Frontal cortex (tissue), 4 donors: ENCODE measurements at places on chromosomes 1 and 21. TPM values are rescaled to one million over a fixed set of nuclear protein-coding genes. Genes with fewer than 3 reads are reported as not detected.

DNA sequence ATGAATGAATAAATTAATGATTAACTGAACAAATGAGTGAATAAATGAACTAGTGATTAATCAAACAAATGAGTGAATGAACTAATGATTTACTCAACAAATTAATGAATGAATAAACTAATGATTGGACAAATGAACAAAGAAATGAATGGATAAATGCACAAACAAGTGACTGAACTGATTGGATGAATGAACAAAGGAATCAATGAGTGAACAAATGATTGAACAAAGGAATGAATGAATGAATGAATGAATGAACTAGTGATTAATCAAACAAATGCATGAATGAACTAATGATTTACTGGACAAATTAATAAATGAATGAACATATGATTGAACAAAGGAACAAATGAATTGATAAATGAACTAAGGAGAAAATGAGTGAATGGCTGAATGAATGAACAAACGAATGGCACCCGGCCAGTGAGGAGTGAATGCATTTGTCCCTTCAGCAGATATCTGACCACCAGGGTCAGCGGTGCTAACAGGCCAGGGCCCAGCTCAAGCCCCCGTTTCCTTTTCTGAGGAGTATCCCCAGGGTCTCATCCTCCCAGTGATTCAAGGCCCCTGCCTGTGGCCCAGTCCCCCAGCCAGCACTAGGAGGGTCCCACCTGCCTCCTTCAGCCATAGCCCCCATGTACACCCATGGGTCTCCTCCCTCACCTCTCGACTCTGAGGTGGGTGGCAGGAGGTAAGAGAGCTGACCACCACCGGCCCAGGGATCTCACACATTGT is 49.9 kb downstream of the WNT9A start:
- no peak for DNase-seq

GRCh38 chr1:39822146-39822545 is 33.5 kb upstream of the BMP8B start:
- no peak for DNase-seq

ZMYND12 gene
- not detected for total RNA-seq

HUNK gene
- total RNA-seq = 7.7 TPM

DNA sequence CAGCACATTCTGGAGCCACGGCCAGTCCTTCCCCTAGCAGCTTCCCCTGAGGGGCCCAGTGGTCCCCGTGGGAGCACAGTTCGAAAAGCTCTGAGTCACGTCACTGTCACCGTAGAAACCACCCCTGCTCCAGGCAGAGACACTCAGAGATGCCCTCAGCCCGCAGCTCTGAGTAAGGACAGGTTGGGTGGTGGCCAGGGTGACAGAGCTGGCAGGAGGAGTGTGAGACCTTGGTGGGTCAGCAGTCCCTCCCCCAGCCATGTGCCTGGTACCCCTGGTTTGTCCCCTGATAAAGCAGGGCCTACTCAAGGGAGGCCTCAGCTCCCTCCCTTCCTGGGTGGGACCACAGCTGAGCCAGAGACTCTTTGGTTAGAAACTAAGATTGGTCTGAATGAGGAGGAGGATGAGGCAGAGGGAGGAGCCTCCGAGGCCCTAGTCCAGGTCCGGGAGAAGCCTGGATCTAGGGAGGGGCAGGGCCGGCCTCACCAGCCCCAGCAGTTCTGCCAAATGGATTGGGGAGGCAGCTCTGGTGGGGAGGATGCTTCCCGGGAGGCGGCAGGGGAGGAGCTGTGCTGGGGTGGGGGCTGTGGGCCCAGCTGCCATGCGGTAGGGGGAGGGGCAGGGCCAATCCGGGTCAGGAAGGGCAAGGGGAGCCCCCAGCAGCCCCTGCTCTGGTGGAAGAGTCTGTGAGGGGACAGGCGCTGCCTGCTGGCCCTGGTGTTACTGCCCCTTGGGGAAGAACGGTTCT is 55.2 kb downstream of the SLC9A1 start:
- DNase-seq = peak; percentile 51

DNA sequence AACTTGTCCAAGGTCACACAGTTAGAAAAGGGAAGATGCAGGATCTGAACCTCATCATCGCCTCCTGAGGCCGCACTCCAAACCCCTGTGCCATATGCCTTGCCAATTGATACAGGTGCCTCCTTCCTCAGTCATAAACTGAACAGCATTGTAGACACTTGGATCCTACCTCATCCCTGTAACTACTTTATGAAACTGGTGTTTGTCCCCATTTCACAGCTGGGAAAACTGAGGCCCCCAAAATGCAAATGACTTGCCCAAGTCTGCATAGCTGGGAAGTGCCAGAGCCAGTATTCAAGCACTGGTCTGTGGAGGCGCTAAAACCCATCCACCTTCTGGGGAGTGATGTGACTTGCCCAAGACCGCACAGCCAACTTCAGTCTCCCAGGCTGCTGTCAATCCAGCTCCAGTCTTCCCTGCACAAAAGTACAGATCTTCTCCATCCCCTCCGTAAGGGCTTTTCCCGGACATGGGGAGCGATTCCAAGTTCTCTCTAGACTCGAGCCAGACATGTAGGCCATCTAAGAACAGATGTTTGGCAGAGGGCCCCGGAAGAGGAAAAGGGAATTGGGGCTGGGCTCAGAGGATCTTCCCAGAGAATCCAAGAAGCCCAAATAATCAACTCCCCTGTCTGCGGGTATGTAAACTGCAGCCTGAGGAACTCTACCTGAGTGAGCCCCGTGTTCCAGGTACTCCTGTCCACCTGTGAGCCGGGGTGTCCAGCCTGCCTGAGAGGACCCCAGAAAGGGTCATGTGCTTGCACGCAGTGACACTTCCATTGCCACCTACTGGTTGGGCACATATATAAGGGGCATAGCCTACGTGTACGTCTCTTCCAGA is 60.5 kb downstream of the SYT2 start:
- no peak for DNase-seq

DNA sequence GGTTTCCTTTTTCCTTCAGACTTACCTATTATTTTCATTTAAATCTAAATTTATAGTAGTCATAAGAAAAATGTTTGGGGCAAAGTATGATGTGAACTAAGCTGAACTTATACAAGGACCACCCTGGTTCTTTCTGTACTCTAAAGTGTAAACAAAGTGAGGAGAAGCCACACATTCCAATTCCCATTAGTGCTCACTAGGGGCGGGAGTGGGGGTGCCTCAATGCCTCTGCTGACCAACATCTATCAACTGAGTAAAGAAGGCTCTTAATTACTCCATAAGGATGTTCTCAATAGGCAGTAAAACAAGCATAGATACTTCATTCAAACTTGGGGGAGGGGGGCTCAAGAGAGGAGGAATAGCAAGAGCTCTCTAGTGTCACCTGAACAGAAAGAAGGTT is 151.7 kb downstream of the CDC42BPA start:
- DNase-seq = no peak

- DNase-seq = no peak
Measured at GRCh38 chr1:97144527-97144926, 422.9 kb downstream of the PTBP2 start.

DNA sequence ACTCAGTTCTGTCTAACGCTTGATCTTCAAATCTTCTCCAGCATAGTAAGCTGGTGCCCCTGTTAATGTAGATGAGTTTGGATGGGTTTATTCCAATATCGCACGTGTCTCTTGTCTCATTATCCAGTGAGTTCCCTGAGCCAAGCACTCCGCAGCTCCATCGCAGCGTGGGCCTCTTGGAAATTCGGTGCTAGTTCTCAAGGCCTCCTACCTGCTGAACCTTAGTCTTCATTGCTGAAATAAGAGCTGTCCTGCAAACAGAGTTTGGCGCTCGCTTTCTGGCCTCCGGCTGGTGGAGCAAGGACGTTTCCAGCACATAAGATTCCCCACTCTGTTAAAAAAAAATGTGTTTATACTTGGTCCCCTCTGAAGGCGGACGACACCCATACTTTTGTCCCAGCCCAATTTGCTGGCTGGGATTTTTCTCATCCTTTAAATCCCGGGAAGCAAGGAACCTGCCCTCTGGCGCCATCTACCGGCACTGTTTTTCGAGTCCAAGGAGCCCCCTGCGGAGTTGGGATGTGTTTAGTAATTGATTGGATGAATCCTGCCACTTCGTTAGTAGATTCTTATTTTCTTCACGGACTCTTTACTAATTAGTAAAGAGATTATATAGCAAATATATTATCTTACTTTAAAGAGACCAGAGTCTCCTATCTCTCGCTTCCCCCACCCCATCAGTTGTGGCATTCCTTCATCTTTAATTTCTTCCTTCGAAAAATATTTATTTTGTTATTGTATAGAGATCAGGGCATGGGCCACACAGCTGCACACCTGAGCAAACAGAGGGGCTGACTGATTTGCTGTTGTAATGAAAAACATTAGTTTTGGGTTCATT is 14.7 kb downstream of the JUN start:
- DNase-seq = peak; percentile 61

- DNase-seq = no peak
Measured at GRCh38 chr1:72394457-72394856, 112.1 kb upstream of the NEGR1 start.
